ENCODE measurements at places on chromosomes 3 and 15.

DNA sequence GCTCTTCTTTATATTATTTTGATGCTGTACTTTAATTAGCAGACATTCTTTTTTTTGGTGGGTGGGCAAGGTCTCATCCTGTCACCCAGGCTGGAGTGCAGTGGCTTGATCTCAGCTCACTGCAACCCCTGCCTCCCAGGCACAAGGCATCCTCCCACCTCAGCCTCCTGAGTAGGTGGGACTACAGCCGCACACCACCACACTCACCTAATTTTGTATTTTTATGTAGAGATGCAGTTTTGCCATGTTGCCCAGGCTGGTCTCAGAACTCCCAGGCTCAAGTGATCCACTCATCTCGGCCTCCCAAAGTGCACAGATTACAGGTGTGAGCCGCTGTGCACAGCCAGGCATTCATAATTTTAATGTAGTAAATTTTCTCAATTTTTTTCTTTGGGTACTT, 608.1 kb downstream of the ZNF385D start:
- no peak for DNase-seq

- DNase-seq: no peak
Measured at GRCh38 chr15:64502551-64502950, 42.2 kb downstream of the ZNF609 start.

GRCh38 chr3:53065841-53066480, 20.1 kb upstream of the SFMBT1 start:
- no peak for DNase-seq

- no peak for DNase-seq
Measured at GRCh38 chr3:131361464-131362421, 19.8 kb upstream of the NUDT16 start.

GRCh38 chr3:192747746-192748145, 20.4 kb upstream of the FGF12 start:
- DNase-seq: no peak

DNA sequence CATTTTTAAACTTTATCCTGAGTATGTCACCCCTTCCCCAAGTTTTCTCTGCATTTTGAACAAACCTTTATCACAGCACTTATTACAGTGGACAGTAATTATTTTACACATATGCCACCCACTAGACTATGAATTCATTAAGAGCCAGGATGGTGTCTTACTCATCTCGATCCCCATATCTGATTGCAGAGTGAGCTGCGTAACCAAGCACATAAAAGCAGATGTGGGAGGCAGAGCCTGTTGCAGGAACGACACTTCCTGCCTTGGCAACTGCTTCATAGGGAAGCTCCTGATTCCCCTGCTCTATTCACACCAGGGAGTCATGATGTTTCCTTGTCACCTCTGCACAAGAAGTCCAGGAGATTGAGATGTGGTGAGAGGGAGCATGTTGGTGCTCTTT, 91.1 kb downstream of the MINAR1 start:
- no peak for DNase-seq

- DNase-seq: no peak
Measured at GRCh38 chr3:107946700-107947099, 144.1 kb downstream of the CD47 start.

DNA sequence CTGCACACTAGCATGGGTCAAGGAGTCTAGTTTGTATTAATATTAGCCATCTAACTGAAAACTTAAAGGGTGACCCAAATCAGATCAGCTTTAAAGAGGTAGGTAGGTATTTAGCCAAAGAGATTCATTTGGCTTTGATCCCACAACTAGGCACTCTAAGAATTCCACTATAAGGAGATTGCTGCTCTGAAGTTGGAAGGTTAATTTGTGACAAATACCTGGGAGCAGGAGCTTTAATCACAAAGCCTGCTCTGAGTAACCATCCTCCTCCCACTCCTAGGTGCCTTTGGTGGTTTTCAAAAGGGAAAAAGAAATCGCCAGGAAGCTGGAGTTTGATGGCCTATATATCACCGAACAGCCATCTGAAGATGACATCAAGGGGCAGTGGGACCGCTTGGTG, 120.3 kb upstream of the CHRM5 start:
- no peak for DNase-seq

DNA sequence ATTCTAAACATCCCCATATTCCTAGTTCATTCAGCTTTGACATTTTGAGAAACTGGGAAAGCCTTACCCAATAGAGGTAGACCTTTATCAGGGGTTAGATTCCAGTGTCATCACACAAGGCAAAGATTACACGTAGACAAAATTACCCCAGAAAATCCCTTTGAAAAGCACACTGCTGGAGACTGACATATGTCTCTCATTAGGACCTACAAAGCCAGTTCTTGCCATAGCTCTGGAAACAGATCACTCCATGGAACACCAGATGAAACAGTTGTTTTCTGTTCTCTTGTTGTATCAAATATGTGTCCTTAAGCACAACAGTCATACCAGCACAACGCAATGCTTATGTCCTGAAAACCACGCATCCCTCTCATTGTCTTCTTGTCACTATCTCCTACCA, 44.7 kb downstream of the RARB start:
- no peak for DNase-seq

- no peak for DNase-seq
Measured at GRCh38 chr3:58994746-58995330, 55.0 kb downstream of the CFAP20DC start.

- no peak for DNase-seq
Measured at GRCh38 chr15:68389041-68389930, 42.7 kb downstream of the ITGA11 start.

- DNase-seq: no peak
Measured at GRCh38 chr15:65110676-65111292, 4.2 kb downstream of the UBAP1L start.

DNA sequence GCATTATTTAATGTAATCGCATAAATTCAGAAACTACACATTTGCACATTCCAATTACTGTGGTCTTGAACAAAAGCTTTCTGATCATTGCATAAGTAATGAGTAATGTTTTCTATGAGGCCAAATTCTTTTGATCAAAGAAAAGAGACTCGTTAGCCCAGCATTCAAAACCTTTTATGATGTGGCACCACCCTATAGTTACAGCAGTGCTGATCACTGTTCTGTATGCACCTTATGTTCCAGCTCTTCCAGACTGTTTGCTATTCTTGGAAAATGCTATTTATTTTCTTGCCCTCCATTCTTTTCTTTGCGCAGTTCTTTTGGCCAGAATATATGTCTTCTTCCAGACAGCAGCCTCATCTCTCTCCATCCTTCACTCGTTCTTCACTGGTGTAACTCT, 42.3 kb downstream of the MAP3K13 start:
- DNase-seq: no peak

DNA sequence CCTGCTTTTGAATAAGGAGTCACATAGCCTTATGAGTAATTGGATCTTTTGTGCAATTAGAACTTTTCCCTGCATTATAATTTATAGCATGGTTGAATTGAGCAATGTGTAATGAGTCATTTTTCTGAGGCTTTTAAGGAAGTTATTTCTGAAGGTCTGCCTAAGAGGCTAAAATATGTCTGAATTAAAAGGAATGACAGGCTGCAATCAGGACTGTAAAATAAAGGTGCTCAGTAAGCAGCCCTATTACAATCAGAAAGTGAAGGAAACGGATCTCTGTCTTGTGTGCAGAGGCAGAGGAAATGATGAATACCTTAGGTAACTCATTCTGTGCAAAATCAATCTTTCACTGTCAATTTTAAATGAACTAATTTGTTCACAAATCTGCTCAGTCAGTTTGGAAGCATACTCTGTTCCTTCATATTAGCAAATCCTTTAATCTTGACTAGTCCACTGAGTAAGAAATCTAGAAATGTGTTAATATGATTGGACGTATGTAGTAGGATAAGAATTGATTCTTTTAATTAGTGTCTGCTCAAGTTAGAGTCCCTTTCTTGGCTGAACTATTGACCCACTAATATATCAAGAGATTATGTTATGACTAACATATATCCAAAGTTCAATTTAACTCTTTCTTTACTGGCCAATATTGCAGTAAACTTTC, 290.1 kb downstream of the ZIC1 start:
- no peak for DNase-seq

GRCh38 chr3:41304593-41304992, 105.3 kb downstream of the CTNNB1 start:
- no peak for DNase-seq

DNA sequence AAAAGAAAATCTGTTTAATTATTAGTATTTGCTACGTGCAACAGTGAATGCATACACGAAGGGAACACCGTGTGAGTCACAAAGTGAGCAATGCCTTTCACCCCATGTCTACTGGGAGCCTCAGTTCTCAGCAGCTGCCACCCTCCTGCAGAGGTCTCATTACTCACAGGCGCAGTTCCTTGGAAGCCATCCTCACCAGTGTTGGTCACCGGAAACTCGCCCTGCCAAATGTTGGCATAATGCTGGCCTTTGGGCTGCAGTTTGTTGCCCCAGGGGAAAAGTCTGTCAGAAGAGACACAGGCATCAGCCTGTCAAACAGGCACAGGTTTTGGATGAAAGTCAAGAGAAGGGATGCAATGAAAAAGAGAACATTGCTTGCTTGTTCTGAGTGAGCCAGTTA, 50.1 kb downstream of the SUMF1 start:
- DNase-seq: no peak

GRCh38 chr3:150300852-150301517, 107.1 kb upstream of the TSC22D2 start:
- no peak for DNase-seq

- DNase-seq: no peak
Measured at GRCh38 chr15:48996276-48996675, 32.6 kb upstream of the SHC4 start.

DNA sequence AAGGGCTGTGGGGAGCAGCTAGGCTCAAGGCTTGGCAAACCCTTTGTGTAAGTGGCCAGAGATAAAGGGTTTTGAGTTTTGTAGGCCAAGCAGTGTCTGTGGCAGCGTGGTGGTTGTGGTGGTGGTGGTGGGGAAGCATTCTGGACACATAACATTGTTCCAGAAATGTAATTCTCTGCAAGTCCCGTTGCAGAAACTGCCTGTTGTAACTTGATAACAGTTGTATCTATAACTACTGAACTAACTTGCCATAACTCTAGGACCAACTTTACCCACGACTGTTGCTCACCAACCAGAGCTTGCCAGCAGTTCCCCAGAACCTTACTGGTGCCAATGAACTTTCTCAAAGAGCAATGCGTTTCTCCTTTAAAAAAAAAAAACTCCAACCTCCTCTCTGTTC, 18.1 kb upstream of the TMEM40 start:
- no peak for DNase-seq

DNA sequence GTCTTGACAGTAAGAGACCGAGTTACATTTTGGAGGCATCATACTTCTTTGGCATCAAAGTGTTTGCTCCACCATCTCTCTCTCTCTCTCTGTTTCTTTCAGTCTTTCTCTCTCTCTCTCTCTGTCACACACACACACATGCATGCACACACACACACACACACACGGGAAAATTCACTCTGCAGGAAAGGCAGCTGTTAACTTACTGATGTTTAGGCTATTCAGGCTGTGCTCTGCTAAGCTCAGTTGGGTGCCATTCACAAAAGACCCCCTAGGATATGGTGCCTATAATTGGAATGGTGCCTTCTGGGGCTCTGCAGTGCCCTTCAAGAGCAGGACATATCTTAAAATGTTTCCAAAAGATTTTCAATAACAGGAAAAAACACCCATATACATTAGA, 78.2 kb downstream of the KCNH8 start:
- no peak for DNase-seq

DNA sequence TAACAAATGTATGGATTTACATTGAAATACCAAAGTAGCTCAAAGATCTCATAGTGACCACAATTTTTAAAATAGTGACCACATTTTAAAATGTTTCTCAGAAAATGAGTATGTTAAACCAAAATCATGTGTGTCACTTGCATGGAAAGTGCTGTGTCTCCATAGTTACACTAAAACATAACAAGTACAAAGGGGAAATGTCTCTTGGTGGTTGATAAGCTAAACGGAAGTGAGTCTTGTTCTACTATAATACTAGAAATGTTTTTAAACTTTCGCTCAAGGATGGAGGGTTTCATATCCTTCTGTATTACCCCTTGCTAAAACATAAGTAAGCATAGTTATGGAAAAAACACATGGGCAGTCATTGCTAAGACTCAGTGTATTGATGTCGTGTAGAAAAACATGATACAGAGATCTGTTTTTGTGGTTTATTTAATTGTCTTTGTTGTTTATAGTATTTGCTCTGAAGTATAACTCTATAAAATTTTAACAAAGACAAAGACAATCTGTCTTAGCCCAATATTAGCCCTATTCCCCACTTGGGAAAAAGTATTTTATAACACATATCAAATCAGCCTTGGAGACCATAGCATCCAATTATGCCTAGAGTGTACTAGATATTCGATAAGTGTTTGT, 27.0 kb upstream of the DENND4A start:
- no peak for DNase-seq

DNA sequence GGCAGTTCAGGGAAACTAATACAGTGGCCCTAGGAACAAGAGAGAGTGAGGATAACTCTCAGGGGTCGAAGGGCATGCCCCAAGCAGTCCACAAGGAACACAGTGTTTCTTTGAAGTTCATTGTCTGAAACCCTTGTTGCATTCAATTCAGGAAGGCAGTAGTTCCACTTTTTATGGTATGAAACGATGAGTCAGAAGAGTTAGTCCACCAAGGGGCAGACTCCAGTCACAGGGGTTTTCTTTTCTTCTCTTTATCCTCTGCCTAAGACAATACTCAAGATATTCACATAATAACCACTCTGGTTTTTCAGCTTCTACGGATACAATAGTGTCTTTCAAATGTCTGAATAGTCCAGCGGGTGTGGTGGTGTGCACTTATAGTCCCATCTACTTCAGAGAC, 23.7 kb upstream of the TICRR start:
- no peak for DNase-seq

DNA sequence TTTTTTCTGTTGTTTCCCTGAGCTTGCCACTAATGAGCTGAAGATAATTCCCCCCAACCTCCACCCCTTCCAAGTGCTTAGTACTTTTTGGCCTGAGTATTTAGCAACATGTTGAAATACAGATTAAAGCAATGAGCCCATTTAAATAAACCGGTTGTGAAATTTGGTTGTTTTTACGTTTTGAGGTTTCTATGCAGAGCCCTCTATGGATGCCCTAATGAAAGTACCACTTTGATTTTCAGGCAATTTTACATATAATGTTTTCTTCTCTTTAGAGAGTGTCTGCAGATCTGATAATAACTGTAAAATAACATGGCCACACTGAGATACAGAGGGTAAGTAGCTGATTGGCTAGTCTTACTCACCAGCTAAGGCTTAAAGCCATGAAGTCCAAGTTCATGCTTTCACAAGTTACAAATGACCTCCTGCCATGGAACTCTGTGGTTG, 139.4 kb upstream of the SLC7A14 start:
- DNase-seq: no peak

- DNase-seq: no peak
Measured at GRCh38 chr15:98690272-98690950, 42.1 kb downstream of the IGF1R start.

Measured in stimulated activated CD8-positive, alpha-beta memory T cell treated with anti-CD3 and anti-CD28 coated beads, Interleukin-4, amount 100 ng/mL, for 1 hour (primary cell).